ENCODE measurements at places on chromosomes 3 and 15.

GRCh38 chr3:43542328-43543043 lies 79.3 kb downstream of the ANO10 start:
- no peak for DNase-seq

DNA sequence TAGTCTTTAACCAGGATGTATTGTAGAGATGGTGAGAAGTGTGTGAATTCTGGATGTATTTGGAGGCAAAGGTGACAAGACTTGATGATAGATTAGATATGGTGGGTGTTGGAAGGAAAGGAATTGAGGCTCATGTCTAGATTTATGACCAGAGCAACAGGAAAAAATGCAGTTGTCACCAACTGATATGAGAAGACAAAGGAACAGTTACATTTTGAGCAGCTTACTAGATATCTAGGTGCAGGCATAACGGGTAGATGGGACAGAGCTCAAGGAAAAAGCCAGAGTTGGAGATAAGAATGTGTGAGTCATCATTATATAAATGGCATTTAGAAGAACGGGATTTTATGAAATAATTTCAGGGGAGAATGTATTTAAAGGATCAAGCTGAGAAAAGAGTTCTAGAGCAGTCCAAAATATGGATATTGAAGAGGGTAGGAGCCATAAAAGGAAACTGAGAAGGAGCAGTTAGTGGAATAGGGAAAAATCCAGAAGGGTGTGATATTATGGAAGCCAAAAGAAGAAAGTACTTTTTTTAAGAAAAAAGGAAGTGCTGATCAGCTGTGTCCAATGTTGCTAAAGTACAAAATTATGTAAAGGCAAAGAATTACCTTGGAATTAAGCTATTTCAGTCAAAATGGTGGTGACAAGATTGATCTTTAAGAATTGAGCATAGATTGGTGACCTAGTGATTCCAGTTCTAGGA lies 262.5 kb downstream of the CGGBP1 start:
- no peak for DNase-seq

- DNase-seq, result no peak
Observed at GRCh38 chr3:156818890-156819289, 7.3 kb upstream of the LEKR1 start.

GRCh38 chr3:66023738-66024385 lies 14.9 kb downstream of the MAGI1 start:
- no peak for DNase-seq

DNA sequence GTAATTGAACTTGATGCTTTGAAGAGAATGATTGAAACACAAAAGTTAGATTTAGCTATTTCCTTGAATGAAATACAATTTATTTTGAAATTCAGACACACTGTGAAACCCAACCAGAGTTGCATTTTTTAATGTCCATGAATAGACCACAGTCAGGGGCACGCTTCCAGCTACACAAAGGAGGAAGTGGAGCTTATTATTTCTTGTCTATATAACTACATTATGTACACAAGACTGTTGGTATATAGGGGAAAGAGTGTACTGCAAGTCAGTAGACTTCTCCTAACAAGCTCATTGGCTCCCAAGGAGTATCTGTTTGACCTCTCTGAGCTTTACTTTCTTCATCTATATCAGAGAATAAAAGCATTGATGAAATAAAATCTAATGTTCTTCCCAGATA lies 326.2 kb downstream of the RYR3 start:
- no peak for DNase-seq

- DNase-seq, result no peak
Observed at GRCh38 chr15:56996746-56997470, 78.5 kb downstream of the TCF12 start.

DNA sequence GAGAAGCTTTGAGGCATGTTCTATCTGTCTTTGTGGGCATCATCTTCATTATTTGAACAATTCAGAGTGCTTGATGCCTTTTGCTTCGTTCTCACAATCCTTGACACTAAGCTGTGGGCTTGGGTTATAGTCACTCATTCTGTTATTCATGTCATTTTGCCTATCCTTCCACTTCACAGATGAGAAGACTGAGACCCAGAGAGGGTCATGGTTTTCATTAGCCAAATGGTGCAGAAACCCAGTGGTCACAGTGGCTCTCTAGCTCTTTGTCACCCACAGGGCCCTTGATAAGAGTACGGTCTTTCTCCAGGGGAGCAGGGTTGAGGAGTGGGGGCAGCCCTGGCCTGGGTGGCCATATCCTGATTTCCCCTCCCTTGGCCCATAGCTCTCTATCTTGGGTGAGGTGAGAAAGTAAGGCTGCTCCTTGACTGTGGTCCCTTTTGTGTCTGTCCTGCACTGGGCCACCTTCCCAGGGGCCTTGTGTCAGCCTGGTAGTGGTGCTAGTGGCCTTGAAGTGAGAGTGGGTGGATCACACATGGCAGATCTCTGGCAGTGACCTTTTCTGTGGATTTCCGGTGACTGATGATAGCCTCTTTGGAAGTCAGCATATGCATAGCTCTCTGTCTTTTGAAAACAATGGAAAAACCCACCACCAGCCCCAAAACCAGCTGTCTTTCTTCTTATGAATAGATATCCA lies 130.1 kb downstream of the IGF1R start:
- no peak for DNase-seq

GRCh38 chr3:139797724-139798343 lies 120.1 kb upstream of the NMNAT3 start:
- no peak for DNase-seq

DNA sequence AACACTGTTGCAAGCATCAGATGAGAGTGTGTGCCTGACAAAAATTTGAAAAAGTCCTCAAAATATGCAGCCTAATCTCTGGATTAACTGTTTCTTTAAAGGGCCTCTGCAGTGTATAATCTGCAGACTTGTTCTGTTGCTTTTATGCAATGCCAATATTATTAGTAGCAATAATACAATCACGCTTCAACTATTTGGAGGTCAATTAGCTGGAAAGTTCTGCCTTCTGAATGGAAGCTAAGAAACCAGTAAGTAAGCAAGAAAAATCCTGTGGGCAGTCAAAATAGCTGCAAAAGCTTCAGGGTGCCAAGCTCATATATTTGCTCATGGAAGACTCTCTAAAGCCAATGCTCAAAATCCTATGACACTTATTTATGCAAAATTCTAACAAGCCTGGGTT lies 153.2 kb upstream of the NR2F2 start:
- no peak for DNase-seq

DNA sequence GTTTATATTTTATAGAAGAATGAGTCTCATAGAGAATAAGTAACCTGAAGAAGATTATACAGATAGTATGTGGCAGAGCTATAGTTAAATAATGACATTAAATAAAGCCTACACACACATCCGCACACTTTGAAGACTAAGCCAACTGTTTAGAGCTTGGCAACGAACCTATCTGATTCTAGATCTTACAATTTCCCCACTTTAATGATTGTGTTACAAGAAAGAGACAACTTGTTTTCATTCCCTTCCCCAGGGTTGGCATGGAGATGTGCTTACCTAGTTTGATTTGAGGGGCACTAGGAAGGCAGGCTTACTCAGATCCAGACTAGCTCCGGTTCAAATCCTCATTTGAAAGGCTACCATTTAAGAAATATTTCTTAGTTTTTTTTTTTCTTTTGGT lies 61.9 kb upstream of the CBLB start:
- DNase-seq, result no peak

DNA sequence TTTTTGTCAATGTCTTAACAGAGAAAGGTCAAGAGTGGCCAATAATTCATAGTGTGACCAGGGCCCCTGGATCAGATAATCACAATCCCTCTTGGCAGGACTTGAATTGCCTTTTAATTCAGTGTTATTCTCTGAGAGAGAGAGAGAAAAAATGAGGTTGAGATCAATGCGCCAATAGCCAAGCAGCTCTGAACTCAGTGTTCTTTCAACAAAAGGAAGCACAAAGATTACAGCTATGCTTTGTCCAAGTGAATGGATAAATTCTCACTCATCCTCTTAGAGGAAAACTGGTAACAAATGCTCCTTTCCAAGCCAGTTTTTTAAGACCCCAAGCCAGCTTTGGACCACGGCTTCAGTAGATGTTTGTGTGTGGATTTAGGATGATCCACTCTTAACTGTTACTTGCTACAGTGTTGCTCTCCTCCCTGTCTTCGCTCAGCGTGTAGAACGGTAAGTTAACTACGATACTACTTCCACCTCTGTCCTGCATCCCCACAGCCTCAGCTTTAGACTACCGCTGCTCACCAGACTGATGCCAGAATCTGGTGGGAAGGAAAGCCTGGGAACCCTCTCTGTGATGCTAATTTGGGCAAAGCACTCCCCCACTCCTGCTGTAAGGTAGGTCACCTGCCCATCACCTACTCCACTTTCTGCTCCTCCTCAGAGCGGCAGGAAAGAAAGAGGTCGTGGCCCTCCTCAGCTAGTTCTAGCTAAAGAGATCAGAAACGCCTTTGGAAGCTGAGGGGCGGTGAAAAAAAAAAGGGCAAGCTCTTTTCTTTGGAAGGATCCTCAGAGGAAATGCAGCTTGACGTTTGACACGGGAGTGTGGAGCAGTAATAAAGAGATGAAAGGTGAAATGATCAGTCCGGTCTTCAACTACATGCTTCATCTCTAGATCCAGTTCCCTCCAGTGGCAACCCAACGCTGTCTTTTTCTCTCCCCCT lies 46.8 kb upstream of the LPP start:
- no peak for DNase-seq

DNA sequence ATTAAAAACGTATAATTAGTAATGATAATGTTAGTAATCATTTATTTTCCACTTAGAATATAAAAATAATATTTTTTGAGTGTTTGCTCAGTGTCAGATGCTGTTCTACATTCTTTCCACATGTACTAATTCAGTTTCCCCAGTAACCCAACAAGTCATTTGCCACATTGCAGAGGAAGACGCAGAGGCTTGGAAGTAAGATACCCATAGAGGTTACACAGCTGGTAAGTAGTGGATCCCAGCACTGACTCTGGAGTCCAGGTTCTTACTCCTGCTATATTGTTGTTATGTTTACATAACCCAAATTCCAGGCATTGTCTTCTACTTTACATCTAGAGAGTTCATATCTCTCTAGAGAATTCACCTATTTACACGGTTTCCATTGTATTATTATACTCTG lies 48.2 kb upstream of the MYO5C start:
- no peak for DNase-seq

DNA sequence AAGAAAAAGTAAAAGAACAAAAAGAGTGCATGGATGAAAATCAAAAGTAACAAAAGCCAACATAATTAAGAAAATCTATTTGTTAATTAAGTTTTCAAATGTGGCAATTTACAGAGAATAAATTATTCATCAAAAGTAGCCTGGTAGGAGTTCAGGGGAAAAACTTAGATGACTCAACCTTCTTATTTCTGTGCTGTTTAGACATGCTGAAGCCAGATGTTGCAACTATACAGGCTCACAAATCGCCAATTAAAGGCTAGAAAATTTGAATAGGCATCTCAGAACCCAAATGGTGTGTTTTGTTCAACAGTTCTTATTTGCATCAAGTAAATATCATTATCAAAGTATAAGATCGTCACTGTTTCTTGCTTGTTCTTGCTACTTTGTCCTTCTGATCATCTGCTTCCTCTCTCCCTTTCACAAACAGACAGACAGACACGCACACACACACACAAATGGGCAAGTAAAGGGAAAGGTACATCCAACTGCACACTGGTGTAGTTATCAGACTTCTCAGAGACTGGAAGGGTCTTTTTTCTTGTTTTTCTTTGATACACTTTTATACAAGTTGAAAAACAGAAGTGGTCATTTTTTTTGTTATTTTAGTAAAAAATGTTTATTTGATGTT lies 572.2 kb downstream of the MECOM start:
- no peak for DNase-seq

GRCh38 chr3:59605318-59605717 lies 555.5 kb upstream of the CFAP20DC start:
- DNase-seq, result no peak

- no peak for DNase-seq
Observed at GRCh38 chr3:157793745-157794144, 290.5 kb upstream of the VEPH1 start.

GRCh38 chr15:42577514-42578031 lies 2.2 kb downstream of the STARD9 start:
- DNase-seq, result no peak

DNA sequence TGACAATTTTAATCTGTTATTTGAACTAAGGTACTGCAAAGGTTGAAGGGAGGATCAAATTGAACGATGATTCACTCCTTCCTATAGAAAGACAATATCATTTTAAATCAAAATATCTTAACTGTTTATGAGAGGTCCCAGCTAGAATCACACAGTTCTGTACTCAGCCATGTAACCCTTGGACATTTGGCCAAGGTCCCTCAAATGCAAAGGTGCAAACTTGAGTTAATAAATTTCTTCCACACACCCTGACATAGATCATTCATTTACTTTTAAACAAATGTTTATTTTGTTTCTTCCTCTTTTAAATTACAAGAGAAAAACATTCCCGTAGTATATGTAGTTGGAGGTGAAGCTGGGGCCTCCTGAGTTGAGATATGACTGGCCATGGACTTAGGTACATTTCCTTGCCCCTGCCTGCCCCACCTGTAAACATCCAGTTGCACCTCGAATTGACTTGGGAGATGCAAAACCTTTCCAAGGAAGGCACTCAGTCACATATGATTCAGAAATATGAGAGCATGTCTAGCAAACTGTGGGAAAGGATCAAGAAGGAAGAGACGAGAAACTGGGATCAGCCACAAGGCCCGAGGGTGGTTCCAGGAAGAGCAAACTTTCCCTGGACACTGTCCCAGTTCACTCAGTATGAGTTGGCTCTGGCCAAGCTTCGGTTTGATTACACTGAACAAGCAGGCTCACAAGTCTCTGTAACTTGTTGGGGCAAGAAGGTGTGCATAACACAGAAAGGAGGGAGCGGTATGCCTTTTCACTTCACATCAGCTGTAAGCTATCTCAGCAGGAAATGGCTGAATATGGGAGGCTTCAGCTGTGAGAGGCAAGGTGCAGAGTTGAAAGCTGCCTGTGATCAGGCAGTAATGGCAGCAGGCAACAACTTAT lies 6.7 kb downstream of the TNFSF10 start:
- DNase-seq, result no peak

DNA sequence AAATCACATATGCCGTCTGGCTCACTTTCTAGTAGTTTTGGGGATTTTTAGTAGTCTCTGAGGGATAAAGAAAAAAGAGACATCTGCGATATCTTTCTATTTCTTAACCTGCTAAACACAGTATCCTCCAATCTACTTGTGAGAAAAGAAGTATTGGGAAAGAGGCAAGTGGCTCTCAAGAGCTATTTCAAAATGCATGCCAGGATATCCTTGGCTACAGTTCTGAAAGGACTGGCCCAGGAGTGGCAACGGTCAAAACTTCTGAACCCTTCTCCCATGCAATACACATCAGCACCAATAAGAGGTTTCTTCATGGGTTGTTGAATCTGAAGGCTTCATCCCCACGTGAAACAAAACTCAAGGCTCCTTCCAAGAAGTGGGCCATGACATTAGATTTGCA lies 204.0 kb upstream of the WNT5A start:
- no peak for DNase-seq

GRCh38 chr3:69425249-69425648 lies 39.4 kb upstream of the FRMD4B start:
- DNase-seq, result no peak

GRCh38 chr15:62691008-62691407 lies 351.5 kb upstream of the TPM1 start:
- DNase-seq, result no peak

Measured in chondrocyte (in vitro differentiated cells).